ENCODE measurements at places on chromosomes 6 and 20.
A peak's percentile ranks its signal among the peaks of the same experiment; 100 is the strongest.

- DNase-seq = no peak
These were observed 21.9 kb downstream of the TRERF1 start for GRCh38 chr6:42429836-42430235.

- DNase-seq = no peak
These were observed 1418.5 kb downstream of the KHDRBS2 start for GRCh38 chr6:60867548-60867947.

DNA sequence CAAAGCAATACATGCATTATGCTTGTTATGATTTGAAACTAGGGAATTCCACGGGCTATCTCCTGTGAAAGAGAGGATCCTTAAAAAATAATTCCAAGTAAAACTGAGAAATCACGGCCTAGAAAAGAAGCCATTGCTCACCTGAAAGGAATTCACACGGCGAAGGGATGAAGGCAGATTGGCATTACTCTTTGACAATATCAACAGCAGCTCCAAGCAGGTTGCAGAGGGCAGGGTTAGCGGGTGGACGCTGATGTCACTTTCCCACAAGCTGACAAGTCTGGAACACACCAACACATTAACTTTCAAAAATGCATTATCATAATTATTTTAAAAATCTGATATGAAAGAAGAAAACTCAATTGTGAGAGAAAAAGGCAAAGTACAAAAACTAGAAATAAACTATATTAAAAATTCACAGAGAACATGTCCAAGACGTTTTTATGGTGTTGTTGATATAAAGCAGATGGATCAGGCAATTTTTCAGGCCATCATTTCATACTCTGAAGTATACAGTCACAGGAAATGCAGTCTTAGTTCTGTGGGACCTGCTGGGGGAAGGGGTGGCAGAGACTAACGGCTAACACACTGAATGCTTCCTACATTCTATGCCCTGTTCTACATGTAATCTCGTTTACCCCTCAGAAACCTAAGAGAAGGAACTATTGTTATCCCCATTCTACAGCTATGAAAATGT, 108.3 kb downstream of the UBE3D start:
- DNase-seq = no peak

- DNase-seq = no peak
These were observed 6.0 kb downstream of the PNLDC1 start for GRCh38 chr6:159806021-159806458.

DNA sequence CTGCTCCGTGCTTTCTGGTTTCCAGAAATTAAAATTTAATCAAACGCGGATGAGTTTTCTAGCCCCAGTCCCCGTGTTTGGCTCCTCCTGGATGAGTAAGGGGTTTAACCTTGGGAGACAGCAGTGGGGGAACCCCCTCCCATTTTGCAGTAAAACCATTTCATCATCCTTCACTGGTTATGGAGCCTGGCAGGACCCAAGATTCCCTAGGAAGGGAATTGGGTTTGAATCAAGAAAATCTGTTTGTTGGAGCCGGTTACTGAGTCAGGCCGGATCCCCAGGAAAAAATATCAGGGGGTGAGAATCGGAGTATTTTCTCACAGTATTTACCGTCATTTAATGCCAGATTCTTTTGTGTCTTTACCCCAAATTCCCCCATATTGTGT, 754 bp downstream of the YWHAB start:
- DNase-seq = no peak

DNA sequence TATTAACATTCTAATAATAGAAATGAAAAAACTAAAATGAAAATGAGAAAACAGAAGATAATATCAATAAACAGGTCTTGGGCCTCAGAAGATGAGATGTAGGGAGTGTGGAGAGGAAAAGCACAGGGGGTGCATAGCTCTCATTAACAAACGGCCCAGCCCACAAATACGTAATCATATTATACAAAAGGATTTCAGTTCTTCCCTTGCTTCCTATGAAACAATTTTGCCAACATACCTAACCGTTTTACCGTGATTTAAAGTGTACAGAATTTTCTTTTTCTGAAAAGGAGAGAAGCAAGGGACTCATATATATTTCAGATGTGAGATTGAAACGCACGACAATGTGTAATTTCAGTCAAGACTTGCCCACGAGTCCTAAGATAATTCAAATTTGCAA, 136.0 kb downstream of the HFE start:
- no peak for DNase-seq

DNA sequence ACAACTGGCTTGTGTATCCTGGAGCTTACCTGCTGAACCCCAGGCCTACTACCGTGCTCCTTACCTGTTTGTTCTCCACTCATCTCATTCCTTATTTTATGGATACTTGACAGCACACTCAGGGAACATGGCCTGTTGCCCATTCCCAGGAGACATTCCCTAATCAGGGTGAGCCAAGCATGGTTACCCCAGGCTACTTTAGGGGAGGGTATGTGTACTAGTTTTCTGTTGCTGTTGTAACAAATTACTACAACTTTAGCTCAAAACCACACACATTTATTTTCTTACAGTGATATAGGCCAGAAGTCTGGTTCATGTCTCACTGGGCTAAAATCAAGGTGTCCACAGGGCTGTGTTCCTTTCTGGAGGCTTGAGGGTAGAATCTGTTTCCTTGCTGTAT, 15.0 kb upstream of the TRAM2 start:
- DNase-seq = no peak

- no peak for DNase-seq
These were observed 16.1 kb downstream of the HIVEP1 start for GRCh38 chr6:12028213-12028612.

DNA sequence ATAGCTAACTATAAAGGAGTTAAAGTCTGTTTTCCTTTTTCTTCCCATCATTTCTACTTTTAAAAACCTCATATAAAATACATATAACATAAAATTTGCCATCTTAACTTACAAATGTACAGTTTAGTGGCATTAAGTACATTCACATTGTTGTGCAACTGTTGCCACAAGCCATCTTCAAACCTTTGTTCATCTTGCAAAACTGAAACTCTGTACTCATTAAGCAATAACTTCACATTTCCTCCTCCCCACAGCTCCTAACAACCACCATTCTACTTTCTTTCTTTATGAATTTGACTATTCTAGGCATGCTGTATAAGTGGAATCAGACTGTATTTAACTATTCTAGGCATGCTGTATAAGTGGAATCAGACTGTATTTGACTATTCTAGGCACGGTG, 4.5 kb downstream of the CCDC170 start:
- DNase-seq = no peak

DNA sequence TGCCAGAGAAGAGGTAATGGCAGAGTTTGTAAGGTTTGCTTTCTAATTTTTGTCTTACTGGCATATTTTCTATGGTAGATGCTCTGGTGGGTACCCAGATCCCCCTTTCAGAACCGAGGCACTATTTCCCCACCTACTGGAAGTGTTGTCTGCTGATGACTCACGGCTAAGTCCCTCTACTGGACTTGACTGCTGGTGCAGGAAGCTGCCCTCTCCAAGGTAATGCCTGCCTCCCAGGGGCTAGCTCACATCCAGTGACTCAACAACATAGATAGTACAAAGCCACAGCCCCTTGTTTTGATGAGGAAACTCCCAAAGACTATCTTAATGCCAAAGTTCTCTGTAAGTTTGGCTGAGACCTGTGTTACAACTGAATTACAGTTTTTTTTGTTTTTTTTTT, 285.4 kb upstream of the FLRT3 start:
- DNase-seq = no peak

DNA sequence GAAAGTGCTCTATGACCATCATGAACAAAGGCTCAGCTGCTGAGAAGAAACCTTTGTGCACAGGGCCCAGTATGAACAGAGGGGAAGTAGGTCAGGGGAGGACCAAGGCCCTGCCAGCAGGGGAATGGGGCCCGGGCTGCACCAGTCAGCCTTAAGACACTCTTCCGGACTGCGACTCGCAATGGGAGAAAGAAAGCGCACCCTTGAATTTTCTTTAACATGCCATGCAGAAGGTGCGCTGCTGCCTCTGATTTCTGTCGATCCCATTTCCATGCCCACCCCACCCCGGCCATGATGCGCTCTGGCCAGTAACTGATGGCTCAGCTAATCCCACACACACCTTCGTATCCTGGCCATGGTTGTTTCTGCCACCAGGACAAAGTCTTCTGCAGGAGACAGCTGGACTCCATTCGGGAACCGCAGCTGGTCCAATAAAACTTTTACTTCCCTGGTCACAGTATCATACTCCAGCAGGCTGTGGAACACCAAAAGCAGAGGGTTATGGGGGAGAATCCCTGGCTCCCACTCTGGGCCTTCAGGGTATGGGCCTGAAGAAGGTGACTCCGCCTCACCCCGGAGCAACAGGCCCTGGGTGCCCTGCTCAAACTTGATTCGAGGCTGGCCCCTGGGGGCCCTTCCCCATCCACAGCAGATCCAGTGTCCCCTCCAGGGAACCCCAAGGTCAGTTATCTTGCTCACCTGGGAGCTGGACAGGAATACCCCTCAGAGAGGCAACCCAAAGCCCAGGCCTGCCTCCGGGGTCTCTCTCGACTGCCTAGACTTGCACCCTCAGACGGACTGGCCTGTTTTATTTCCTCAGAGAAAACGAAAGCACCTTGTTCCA, 20.3 kb downstream of the CST7 start:
- DNase-seq = no peak

GRCh38 chr20:8875586-8875985, 193.3 kb upstream of the PLCB4 start:
- no peak for DNase-seq

- DNase-seq = no peak
These were observed 104.8 kb upstream of the HDAC2 start for GRCh38 chr6:114075777-114076176.

GRCh38 chr6:163342571-163343539, 71.7 kb upstream of the QKI start:
- no peak for DNase-seq

- DNase-seq = no peak
These were observed 144.7 kb downstream of the SCML4 start for GRCh38 chr6:107679457-107679856.

DNA sequence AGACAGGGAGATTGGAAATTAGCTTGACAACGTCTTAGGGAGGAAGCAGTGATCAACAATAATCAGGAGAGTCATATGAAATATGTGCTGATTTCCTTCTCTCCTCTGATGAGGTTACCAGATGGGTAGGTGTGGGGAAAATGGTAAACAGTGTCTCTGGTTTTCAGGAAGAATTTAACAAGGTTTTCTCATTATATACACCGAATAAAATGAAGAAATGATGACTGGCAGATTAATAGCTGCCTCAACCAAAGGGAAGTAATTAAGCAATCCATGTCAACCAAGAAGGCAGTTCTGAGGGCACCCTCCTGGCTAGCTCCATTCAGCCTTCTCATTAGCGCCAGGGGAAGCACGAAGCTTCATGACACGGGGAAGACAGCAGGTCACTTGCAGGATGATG, 12.7 kb upstream of the RAMACL start:
- no peak for DNase-seq

- peak; percentile 48 for DNase-seq
These were observed 154.7 kb downstream of the JARID2 start for GRCh38 chr6:15400572-15401004.

GRCh38 chr6:141482796-141483597, 649.7 kb upstream of the GJE1 start:
- DNase-seq = no peak

DNA sequence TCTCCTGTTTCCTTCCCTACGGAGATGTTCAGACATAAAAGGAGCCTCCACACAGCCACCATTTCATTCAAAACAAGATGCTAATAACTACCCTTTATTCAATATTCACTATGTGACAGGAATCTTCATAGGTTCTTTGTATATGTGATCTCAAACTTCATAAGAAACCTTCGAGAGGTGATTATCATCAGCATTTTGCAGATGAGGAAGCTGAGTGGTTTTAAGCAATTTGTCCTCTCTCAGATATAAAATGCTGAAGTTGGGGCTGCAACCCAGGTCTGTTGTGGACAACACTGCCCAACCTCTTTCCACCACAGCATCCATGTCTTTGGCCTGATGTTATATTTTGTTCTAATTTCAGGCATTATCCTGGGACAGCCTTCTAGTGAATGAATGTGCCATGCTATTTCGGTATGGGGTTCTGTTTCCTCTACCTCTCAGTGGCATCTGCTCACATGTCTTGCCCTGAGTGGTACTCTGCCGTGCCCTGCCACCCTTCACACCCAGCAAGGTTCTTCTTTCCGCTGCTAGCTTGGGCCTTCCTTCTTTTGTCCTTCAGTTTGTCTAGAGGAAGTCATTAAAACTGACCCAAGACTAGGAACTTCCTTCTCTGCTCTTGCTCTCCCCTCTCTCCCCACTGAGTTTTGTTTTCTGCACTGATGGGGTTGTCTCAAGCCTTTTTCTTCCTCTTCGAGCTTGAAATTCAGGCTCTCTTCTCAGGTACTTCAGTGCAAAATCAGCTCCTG, 300.9 kb upstream of the PRDM1 start:
- DNase-seq = no peak

- no peak for DNase-seq
These were observed 126.6 kb downstream of the CDC5L start for GRCh38 chr6:44514085-44514484.

DNA sequence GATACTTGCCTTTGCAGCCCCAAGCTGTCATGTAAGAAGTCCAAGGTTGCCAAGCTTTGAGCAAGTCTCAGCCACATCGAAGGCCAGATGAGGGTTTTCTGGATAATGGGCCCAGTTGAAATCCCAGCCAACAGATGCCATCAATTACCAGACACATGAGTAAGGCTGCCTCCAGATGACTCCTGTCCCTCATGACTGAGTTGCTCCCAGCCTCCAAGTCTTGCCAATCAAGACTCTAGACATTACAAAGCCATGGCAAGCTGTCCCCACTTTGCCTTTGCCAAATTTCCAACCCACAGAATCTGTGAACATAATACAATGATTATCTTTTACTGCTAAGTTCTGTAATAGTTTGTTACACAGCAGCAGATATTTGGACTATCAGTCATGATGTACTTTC, 76.8 kb upstream of the ARMC2 start:
- no peak for DNase-seq
